ENCODE measurements at places on chromosomes 7 and 10.

- DNase-seq = peak; percentile 5
Measured at GRCh38 chr10:103481974-103482531, 3.0 kb upstream of the CALHM3 start.

- DNase-seq = no peak
Measured at GRCh38 chr10:1360011-1360557, 303.9 kb downstream of the WDR37 start.

- DNase-seq = no peak
Measured at GRCh38 chr7:12436896-12437535, 33.4 kb upstream of the VWDE start.

DNA sequence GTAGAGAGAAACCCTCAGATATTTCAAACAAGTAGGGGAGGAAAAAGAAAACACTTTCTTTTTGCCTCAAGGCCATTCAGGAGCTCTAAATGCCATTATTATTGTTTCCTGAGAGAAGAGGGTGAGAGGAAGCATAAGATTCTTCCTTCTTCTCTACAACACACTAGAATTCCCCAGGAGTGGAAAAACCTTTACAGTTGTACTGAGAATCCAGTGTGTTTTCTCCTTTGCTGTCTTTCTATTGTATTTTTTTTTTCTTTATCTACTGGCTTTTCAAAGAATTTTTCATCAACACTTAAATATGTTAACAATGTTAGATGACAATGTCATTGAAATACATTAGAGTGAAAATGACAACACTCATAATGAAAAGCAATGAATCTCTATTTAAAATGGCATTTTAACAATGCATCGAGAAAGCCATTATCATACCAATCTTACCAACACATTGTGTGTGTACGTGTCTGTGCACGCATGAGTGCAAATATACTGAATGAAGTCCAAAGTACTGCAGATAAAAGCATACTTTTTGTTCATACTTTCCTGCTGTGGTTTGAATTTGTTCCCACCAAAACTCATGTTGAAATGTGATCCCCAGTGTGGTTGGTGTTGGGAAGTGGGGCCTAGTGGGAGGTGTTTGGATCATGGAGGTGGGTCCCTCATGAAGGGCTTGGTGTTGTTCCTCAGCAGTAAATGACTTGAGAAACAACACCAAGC is 24.2 kb upstream of the MACC1 start:
- peak; percentile 84 for DNase-seq

- DNase-seq = no peak
Measured at GRCh38 chr7:132580277-132580676, 4.0 kb upstream of the PLXNA4 start.

- DNase-seq = no peak
Measured at GRCh38 chr7:66683770-66684123, 55.1 kb downstream of the KCTD7 start.

GRCh38 chr7:46003896-46004875 is 83.1 kb upstream of the IGFBP3 start:
- DNase-seq = no peak

DNA sequence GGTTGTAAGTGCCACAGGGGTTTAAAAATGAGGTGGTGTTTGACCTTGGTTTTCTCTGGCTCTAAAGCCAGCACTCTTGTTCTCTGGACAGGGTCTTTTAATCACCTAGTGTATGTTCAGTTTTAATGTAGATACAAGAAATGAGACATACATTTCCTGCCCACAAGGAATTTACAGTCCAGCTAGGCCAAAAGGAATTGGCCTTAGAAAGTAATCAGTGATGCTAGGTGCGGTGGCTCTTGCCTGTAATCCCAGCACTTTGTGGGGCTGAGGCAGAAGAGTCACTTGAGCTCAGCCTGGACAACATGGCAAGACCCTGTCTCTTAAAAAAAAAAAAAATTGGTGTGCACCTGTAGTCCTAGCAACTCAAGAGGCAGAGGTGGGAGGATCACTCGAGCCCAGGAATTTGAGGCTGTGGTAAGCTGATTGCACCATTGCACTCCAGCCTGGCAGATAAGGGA is 100.2 kb downstream of the LRMDA start:
- DNase-seq = no peak

DNA sequence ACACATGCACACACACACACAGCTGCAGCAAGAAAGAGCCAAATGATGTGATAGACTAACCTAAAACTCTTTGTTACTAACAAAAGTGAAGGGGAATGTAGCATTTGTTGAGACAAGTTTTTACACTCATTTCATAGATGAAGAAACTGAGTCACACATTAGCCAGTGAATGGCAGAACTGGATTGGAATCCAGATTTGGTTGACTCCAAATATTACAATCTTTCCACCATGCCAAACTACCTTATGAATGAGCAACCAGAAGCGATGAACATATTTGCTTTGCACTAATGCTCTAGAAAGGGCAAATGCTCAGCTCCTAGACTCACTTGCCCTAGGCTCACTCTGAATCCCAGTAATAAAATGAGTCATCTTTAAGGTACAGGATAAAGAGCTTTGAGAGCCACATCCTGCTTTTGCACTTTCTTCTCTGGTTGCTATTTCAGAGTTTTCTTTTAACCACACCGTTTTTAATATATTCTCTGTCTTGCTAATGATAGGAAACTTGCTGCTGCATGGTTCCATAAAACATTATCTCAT is 111.9 kb downstream of the GPAM start:
- no peak for DNase-seq

- no peak for DNase-seq
Measured at GRCh38 chr10:105594296-105594695, 953.2 kb downstream of the SORCS3 start.

DNA sequence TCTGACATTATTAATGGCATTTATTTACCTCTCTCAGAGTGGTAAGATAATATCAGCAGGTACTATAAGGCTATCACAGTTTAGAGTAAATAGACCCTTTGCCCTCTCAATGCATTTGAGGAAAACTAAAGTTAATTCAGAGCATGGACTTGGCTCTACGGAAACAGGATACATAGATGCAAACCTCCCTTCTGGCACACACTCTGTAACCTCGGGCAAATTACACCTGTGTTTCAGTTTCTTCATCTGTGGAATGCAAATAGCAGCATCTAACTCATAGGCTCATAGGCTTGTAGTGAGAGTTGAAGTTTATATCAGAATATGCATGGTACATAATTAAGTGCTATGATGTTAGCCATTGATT is 5.6 kb downstream of the RAPGEF5 start:
- no peak for DNase-seq

DNA sequence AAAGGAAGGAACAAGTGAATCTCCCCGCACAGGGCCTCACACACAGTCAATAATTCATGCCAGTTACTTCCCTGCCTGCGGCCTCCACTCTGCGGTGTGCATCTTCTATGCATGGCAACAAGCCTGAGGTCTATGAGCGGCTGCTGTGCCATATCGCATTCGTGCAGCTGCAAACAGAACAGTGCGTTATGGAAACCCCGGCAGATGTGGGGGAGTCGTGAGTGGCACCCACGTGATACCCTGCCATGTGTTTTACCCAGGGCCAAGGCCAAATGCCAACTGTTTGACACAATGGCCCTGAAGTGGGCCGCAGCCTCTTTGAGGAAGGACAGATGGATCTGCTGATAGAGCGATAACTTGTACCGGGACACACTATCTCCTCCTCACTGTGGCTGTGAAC is 13.4 kb downstream of the TNS3 start:
- DNase-seq = no peak

DNA sequence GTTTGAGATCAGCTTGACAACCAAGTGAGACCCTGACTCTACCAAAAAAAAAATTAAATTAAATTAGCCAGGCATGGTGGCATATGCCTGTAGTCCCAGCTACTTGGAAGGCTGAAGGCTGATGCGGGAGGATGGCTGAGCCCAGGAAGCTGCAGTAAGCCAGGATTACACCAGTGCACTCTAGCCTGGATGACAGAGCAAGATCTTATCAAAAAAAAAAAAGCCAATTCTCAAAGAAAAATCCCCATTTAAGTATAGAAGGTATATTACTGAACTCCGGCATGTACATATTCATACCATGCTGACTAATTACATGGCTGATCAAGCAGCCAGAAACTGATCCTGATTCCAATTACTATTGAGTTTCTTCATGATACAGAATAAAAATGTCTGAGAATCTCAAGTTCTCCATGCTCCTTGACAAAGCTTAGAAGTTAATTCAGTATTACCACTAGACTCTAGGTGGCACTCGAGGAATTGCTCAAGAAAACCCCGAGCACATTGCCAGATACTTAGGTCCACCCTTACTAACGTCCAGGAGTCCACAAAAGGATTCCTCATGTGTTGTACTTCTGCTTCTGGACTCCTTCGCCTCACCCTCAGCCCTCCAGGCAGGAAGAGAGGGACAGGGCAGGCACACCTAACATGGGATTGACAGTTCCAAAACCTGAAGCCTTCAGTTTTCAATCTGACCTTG is 148.9 kb downstream of the PARD3 start:
- no peak for DNase-seq

DNA sequence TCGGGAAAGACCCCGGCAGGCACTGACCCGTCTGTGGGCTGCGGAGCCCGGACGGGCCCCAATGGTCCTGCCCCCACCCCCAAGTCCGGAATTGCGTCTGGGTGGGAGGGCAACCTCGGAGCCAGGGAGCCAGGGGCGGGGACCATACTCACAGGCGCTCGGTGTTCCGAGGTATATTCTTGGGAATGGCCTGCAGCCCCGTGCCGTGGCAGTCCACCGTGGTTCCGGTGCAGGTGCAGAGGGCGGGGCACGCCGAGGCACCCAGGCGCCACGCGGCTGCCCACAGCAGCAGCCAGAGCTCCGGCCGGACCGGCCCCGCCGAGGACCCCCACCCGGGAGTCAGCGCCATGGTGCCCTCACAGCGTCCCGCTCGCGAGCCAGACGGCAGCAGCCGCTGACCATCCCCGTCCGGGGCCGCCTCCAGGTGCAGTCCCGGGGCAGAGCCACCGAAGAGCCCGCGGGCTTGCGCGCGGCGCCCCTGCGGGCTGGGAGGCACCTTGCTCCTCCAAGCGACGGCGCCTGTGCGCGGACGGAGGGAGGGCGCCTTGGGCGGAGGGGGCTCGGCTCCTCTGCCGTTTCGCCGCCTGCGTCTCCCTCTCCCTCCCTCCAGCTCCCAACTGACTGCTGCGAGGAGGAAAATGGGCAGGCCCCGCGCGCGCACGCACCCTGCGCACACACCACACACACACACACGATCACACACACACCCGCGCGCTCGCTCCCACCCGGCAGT is at the start of gene SLIT1:
SLIT1 (minus strand) TSS at position 634 of the 733 bp plus-strand sequence; CDS start at position 349, 285 bp downstream.
- DNase-seq = no peak

DNA sequence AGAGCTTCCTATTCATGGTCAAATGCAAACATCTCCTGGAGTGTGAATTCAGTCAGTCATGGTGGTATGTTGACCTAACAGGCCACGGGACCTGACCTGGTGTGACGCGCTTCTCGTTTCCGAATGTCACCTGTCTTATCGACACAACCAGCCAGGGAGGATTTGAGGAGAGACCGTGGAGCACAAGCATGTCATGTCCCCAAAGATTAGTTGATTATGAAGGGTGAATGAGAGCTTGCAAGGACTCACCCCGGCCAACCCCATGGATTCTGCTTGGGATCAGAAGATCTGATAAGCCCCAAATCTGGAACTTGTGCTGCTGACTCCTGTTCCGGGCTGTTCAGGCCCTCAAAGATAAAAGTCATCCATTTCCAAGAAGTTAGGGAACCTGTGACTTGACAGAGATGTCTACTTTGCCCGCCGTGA is 10.5 kb downstream of the ADRA2A start:
- no peak for DNase-seq

GRCh38 chr7:131326576-131326975 is 1.1 kb upstream of the MKLN1 start:
- DNase-seq = no peak

- DNase-seq = no peak
Measured at GRCh38 chr10:5809527-5810154, 3.6 kb downstream of the GDI2 start.

- DNase-seq = no peak
Measured at GRCh38 chr7:152850420-152850819, 90.9 kb downstream of the ACTR3B start.

DNA sequence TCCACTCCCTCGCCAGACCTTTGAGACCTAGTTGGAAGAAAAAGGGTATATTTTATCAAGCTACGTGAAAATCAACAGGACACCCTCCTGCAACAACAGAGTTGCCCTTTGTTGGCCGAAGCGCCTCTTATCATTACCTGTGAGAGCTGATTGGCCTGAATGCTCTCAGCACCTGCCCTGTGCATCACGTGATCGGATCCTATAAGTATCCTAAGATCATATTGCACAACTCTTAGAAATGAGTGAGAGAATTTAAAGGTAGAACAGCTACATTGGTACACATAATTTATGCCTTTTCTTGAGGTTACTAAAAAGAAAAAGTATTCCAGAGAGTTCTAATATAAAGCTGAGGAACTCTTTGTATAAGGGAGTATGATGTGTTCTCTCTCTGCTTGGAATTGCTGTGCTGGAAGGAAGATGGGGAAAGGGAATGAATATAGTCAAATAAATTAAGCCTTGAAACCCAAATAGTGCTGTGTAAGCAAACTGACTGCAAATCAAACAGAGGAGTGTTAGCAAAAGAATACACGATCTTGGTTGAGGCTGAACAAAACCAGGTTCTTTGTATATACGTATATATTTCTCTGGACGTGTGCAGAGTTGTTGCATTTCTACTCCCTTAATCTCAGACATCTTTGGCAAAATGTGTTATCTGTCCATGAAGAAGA is 69.3 kb downstream of the LRRC4 start:
- peak; percentile 30 for DNase-seq

- DNase-seq = no peak
Measured at GRCh38 chr10:79060641-79061255, 8.0 kb upstream of the ZMIZ1 start.

GRCh38 chr10:64519831-64520230 is 998.6 kb downstream of the REEP3 start:
- DNase-seq = no peak

GRCh38 chr7:26398427-26398755 is 106.7 kb downstream of the SNX10 start:
- DNase-seq = peak; percentile 82

GRCh38 chr10:51129946-51130544 is 55.8 kb downstream of the PRKG1 start:
- DNase-seq = no peak

DNA sequence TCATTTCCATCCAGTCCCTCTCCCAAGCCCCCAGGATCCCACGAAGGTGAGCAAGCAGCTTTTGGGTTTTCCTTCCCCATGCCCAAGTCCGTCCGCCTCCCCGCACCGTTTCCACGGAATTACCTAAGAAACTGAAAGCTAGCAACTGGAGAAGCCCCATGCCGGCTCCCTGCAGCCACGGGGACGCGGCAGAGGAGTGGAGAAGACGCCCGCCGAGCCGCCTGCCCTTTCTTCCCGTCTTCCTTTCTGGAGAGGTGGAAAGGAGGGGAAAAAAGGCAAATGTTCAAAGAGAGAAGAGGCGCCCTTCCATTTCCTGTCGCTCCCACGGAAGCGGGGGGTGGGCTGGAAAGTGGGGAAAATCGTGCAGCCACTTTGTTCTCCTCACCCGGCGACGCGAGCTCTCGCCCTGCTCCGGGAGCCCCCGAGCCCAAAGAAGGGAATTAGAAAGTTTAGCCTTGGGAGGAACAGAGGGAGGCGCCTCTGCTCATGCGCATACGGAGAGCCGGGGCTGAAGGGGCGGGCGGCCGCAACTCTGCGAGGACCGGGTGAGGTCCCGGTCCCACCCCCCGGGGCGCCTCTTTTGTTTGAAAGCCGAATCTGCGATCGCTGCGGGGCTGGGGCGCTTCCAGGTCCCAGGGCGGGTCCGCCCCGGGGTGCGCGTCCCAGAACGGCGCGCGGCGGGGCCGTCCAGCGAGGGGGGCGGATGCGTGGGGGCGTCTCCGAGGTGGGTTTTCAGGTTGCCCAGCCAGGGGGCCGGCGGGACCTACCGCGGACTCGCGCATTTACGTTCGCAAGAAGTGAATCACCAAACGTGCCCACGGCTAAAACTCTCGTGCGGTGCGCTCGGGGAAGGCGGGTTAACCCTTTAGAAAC is at the start of gene LAMB1:
LAMB1 (minus strand) TSS at position 436 of the 873 bp plus-strand sequence; CDS start at position 160, 276 bp downstream.
- DNase-seq = peak; percentile 70
